ENCODE measurements at places on chromosomes 1 and 21.
A peak's percentile ranks its signal among the peaks of the same experiment; 100 is the strongest.

DNA sequence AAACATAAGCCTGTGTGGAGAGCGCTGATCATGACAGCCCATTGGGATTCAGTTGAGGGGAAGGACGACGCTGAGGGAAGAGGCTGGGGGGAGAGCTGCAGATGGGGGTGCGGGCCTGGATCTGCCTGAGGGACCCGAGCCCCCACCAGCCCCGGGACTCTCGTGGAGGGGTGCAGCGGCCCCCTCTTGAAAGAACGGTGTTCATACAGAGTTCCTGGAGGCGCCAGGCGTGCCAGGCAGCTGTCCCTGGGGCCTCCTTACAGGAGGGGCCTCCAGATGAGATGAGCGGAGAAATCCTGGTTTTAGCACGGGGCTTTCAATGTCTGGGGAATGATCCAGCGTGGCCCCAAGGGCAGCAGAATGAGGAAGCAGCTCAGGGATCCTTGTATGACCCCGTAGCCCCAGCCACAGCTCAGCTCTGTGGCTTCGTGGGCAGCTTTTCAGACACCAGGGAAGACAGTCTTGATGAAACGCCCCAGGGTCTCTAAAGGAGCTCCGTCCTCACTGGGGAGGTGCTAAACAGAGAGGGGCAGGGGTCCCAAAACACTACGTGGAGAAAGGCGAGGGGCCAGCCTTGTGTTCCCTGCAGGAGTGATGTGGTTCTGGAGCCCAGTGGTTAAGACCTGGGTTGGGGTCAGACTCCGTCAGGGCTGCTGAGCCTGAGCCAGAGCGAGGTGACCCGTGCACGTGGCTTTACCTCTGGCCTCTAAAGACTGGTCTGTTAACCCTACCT, 7.2 kb upstream of the DSCAM start:
- DNase-seq = no peak

DNA sequence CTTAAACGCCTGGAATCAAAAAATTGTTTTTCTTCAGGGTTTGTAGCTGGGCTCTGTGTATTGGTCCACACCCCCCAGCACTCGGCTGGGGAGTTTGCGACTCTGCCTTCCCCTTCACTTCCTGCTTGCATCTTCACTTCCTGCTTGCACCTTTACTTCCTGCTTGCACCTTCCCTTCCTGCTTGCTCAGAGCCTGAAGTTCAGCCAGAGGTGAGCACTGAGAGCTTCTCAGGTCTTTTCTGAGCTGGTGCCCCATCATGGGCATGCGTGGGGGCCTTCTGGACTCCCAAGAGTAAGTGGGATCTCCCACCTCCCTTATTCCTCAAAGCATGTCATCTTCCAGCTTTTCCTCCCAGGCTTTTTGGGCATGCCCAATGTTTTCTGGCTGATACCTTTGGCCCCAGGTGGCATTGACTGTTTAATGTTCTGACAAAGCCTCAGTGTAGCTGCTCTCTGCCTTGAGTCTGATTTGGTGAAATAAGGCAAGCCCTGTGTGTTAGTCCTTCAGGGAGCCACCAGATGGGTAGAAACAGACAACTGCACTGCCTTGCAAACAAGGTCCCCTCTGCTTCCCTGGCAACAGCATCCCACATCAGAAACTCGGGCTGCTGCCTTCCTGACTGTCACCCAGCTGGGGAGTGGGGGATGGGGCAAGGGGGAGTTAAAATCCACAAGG, 3.5 kb downstream of the KRTAP10-2 start:
- DNase-seq = no peak

DNA sequence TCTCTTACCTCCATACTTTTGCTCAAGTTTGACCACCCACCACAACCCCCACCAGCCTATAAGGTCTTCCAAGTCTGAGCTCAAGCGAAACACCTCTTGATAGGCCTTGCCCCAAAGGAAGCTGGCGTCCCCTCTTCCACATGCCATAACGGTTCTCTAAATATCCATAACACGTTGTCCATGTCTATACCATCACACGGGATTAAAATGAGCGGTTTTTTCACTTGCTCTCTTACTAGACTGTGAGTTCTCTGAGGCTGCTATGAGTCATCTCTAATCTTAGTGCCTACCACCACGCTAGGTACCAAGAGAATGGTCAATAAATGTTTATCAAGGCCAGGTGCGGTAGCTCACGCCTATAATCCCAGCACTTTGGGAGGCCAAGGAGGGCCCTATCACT, 41.0 kb downstream of the WASF2 start:
- DNase-seq = no peak

DNA sequence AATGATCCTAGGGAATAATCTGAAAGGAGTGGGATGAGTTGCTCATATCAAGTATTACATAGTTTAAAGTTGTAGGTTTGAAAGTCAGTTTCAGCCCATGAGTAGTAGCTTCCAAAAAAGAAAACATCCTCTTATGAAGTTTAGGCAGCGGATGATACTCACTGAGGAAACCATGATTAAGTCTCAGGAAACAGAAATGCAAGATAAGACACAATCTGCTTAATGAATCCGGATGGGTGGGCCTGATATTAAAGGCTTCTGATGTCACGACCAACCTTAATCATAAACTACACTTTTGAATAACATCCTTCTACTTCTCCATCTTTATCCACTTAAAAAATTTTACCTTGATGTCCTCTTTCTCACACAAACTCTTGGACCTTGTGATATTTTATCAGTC, 61.8 kb downstream of the S1PR1 start:
- DNase-seq = no peak

- no peak for DNase-seq
Measured at GRCh38 chr1:55626326-55626725, 411.2 kb upstream of the USP24 start.

GRCh38 chr1:172277989-172278388, 142.5 kb upstream of the C1orf105 start:
- no peak for DNase-seq

GRCh38 chr1:110594456-110595352, 11.5 kb downstream of the KCNA2 start:
- DNase-seq = peak; percentile 83

DNA sequence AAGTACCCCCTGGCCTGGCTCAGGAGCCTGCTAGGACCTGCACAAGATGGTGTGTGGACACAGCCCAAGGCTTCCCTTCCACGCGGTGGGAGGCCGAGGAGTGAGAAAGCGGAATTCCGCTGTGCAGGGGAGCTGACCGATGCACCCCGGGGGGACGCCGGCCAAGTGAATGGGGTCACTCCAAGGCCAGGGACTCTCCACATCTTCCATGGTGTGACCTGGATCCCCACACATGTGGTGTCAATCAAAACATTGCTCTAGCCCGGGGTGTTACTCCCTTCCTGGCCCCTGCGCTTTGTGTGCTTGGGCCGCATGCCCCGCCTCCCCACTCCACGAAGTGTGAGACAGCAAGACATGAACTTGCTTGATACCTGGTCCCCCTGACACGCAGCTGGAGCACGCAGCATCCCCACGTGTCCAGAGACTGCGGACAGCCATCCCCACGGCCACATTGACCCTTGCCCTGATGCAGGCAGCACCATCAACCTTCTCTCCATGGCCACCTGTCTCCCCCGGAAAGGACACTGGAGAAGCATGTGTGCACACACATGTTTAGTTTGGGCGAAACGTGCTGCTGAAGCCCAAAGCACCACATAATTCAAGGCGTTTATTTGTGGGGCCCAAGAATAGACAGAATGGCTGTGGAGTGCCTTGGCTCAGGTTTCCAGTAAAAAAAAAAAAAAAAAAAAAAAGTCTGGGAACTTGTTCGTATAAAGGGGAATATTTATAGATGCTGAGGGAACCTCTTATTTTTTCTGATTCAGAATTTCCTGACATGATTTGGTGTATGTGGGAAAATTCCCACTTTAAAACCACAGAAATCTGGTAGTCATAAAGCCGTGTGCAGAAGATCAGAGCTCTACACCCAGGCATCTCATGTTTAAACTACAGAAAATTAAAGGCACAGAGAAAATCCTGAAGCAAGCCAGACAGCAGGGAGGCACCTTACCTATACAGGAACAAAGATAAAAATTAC, 171.7 kb downstream of the HUNK start:
- no peak for DNase-seq

All from putamen (tissue), 1 donor.